ENCODE measurements at places on chromosomes 3 and 15.

- DNase-seq, result no peak
These were observed 792.3 kb downstream of the DIPK2A start for GRCh38 chr3:144763878-144764454.

- DNase-seq, result no peak
These were observed 1014.1 kb upstream of the SEMA6D start for GRCh38 chr15:46703020-46703861.

- no peak for DNase-seq
These were observed 591.9 kb downstream of the ROBO1 start for GRCh38 chr3:79175870-79176269.

GRCh38 chr15:69853544-69853951, 244.2 kb downstream of the TLE3 start:
- DNase-seq, result no peak

GRCh38 chr3:30077746-30078145, 528.7 kb upstream of the TGFBR2 start:
- no peak for DNase-seq

GRCh38 chr15:88513195-88513594, 33.3 kb downstream of the DET1 start:
- DNase-seq, result no peak

- no peak for DNase-seq
These were observed 32.8 kb downstream of the CFAP20DC start for GRCh38 chr3:59016930-59017616.

DNA sequence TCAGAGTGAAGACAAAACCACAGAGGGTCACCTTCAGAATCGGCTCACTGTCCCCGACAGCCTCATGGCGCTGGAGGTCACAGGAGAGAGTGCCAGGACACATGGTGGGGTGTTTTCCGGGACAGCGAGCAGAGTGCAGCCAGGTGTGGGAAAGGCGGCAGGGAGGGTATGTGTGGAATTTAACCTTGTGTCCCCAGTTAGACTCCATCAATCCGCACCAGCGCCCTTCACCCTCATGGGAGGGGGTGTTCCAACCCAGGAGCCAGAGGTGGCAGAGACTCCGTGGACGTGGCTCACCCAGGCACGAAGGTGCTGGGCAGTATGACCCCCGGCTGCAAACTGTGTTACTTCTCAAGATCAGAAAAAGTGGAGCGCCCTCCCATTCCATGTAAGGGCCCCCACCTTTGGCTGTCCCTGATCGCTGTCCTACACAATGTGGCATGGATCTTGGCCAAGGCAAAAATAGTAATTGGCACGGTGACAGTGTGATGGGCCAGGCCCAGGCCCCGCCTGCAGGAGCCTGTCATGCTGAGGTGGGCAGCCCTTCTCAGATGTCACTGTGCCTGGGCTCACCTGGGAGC, 190.3 kb downstream of the XXYLT1 start:
- DNase-seq, result no peak

DNA sequence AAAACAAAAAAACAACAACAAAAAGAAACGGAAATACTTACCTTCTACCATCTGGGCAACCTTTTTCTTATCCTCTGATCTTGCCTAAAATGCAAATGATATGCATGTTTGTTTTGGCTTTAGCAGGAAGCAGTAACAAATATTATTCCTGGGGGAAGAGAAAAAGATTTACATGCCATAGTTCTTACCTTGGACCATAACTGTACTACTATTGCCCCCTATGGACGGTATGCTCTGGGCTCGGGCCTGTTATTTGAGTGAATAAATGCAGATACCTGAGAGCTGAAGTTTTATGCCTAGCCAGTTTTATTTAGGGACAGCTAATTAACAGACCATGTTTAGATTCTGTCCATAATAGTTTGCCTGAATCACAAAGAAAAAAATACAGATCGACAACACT, 12.6 kb upstream of the STARD5 start:
- no peak for DNase-seq

DNA sequence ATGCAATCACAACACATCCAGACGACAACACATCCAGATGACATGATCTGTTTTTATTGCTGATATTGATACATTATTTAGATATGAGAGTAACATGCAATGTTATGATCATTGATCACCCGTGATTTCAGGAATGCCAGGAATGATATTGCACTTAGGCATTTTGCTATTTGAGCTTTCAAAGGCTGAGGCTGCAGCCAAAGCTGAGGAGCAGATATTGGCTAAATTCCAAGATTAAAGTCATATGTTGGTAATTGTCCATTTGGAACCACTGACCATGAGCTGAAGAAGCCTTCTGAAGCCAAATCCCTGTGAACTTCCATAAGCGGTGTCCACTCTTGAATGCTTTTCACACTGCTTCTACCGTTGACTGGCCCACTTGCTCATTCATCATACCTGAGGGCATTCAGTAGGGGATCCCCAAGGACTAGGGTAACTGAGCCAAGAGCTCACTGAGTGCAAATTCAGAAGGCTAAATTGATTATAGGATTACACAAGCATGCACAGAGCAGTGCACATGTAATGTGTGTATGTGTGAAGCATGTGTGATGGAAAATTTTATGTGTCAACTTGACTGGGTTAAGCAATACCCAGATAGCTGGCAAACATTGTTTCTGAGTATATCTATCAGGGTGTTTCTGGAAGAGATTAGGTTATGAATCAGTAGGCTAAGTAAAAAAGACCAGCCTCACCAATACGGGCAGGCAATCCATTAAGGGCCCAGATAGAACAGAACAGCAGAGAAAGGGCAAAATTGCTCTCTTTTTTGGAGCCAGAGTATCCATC, 92.1 kb upstream of the PLAAT1 start:
- DNase-seq, result no peak

- DNase-seq, result peak; percentile 78
These were observed 59.8 kb upstream of the KLHL25 start for GRCh38 chr15:85854345-85855097.

All from T47D (cell line).